ENCODE measurements at places on chromosomes 7 and 10.

DNA sequence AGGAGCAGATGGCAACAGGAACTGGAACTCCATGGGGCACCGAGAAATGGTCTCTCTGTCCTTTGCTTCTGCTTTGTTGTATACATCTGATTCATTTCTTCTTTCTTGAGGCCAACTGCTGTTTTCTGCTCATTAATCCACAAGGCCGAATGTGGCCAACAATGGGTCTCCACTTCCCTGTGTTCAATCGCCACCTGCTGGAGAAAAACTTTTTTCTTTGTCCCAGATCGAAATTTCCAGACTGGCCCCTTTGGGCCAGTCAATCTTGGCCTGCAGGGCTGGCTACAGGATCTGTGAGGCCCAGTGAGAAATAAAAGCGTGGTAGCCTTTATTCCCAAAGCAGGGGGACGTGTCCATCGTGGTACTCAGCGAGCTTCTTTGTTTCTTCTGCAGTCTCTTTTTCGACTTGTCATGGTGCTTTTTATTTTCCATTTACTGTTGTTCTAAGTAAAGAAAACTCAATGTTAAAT, 58.8 kb downstream of the PARP12 start:
- DNase-seq, result no peak

DNA sequence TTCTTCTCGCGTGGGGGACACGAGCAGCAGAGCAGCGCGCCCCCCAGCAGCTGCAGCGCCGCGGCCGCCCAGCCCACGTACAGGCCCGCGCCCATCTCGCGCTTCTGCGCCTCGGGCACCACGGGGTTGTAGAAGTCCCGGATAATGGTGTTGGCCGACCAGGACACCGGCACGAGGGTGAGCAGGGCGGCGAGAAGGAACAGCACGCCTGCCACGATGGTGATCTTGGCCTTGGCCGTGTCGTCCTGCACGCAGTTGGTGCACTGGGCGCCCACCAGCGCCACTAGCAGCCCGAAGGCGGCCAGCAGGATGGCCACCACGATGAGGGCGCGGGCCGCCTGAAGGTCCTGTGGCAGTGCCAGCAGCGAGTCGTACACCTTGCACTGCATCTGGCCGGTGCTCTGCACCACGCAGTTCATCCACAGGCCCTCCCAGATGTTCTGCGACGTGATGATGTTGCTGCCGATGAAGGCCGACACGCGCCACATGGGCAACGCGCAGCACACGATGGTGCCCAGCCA, 529 bp downstream of the CLDN3 start:
- no peak for DNase-seq

DNA sequence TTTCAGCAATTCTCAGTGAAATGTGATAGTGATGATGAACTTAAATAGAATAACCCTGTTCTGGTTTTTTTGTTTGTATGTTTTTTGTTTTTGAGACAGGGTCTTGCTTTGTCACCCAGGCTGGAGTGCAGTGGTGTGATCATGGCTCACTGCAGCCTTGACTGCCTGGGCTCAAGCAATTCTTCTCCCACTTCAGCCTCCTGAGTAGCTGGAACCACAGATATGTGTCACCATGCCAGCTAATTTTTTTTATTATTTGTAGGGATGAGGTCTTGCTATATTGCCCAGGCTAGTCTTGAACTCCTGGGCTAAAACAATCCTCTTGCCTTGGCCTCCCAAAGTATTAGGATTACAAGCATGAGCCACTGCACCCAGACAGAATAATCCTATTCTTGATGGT, 14.3 kb upstream of the COL17A1 start:
- no peak for DNase-seq

GRCh38 chr7:3466261-3466660, 165.2 kb downstream of the SDK1 start:
- DNase-seq, result no peak

- no peak for DNase-seq
Observed at GRCh38 chr10:96720422-96721206, at the start of gene PIK3AP1. TSS of gene PIK3AP1 (minus strand) at chr10:96720514. CDS start at chr10:96720394, 120 bp downstream.

DNA sequence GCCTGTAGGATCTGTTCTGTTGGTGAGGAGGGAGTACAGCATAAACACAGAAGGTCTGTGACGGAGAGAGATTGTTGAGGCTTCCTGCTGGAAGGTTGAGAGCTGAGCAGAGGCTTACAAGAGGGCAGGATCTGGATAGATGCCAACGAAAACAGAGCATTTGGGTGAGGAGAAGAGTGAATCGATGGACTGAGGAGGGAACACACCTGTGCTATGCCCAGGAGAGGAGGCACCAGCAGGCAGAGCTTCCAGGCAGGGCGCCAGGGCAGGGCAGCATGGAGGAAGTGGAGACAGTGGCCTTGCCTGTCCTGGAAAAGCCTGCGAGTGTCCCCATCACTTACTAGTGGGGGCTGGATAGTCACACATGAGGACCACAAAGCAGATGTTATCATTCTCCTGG, 282.9 kb downstream of the PAXIP1 start:
- no peak for DNase-seq

GRCh38 chr10:115942101-115942500, 330.9 kb downstream of the GFRA1 start:
- no peak for DNase-seq

- DNase-seq, result no peak
Observed at GRCh38 chr10:16965740-16966447, 148.7 kb upstream of the RSU1 start.

DNA sequence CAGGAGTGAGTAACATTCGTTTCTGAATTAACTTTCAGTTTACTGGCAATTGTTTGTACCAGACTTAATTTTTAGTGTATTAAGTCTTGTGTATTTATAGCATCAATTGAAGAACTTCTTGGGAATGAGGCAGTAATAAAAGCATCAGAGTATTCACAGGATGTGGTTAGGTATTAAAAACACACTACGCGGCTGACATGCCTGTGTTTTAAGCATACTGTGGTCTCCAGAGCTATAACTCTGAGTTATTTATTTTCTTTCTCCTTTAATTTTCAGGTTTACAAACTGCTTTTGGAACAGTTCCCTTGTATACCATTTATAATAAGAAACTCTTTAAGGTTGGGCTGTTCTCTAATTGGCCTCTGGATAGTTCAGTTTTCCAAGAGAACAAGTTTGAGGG, 626.1 kb upstream of the NRG3 start:
- DNase-seq, result no peak

GRCh38 chr10:110634527-110635209, 9.5 kb upstream of the RBM20 start:
- no peak for DNase-seq

- no peak for DNase-seq
Observed at GRCh38 chr7:33854178-33854577, 51.2 kb upstream of the BMPER start.

DNA sequence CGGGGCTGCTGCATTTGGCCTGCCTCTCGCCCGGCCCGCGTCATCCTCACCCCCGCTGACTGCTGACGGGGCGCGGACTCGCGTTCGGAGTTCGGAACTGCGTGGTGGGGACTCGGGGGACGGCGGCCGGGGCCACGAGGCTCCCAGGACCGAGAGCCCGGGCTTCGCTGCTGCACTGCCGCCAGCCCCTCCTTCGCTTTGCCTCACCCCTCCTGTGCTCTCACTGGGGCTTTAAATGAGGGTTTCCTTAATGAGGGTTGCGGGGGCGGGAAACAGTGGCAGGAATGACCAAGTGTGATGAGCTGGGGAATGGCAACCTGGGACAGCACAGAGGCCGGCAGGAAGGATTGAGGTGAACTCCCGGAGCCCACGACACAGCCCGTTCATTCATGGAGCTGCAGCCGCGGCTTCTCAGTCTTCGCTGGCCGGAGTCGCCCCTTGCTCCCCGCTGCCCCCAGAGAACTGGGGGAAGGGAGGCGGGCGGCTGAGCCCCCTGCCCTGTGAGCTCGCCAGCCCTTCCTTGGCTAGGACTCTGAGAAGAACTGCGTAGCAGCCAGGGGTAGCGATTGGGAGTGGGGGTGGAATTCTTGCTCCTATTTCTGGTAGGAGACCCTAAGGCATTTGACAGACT, 1.5 kb upstream of the LRRC4 start:
- no peak for DNase-seq

DNA sequence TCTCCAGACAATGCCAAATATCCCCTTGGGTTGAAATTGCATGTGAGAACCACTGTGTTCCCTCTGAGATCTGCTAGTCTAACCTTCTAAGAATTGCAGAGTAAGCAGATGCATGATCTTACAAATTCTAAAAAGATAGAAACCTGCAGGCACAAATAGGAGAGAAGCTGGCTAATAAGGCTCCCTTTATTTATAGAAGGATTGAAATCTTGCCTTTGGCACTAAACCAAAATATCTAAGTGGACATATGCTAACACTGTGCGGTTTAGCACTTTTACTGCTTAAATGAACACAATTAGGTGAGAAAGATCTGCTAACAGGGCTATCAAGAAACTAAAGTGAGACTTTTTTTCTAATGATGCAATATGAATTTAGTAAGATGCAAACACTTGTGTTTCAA, 225.5 kb downstream of the DOCK4 start:
- no peak for DNase-seq

DNA sequence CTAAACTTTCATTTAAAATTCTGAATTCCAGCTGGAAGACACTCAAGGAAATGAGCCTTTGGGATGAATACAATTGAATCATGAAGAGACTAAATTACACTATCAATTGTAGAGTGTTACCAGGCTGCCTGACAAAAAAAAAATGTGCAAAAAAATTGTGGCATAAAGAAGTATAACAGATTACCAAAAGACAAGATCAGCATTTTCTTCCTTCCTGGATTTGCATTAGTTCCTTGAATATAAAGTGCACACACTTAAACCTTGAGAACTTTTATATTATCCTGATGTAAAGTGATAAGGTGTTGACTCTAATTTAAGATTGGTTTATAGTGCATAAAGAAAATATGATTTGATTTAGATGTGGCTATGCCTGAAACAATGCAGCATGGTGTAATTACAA, 412.7 kb upstream of the KLF6 start:
- no peak for DNase-seq

- no peak for DNase-seq
Observed at GRCh38 chr10:3812141-3812540, 27.1 kb upstream of the KLF6 start.

DNA sequence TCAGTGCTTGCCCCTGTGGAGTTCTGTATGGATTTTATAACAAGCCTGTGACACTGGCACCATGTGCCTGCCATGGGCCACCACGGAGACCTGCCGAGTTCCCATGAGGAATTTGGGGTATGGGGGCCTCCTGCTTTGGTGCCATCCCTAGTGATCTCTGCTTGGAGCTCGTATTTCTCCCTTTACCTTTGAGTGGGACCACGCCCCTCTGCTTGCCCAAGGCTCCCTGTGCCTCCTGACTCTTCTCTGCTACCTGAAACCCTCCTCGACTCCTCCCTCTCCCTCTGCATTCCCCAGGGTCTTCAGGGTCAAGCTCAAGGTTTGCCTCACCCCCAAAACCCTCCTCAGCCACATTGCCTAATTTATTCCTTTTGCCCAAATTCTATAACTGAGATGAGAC, 225.0 kb downstream of the BUB3 start:
- no peak for DNase-seq

DNA sequence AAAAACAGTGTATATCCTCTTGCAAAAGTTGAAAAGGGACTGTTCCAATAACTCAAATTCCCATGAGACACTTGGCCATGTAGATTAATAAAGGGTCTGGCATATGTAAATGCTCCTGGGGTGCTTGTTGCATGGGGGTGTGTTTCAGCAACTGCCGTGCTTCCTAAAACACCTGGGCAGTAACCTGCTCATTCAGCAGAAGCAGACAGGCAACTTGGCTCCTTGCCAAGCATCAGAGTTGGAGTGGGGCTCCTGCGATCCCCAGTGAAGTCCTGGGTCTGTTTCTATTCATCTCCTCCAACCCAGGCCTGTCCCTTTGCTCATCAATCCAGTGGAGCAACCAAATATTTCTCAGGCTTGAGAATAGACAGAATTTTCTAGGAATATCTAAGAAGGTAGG, 42.2 kb upstream of the ADAM12 start:
- no peak for DNase-seq

- no peak for DNase-seq
Observed at GRCh38 chr10:10213237-10213636, 804.4 kb upstream of the CELF2 start.

- DNase-seq, result no peak
Observed at GRCh38 chr7:36034020-36034419, 119.0 kb upstream of the EEPD1 start.

- DNase-seq, result no peak
Observed at GRCh38 chr7:132618271-132618955, 42.1 kb upstream of the PLXNA4 start.

DNA sequence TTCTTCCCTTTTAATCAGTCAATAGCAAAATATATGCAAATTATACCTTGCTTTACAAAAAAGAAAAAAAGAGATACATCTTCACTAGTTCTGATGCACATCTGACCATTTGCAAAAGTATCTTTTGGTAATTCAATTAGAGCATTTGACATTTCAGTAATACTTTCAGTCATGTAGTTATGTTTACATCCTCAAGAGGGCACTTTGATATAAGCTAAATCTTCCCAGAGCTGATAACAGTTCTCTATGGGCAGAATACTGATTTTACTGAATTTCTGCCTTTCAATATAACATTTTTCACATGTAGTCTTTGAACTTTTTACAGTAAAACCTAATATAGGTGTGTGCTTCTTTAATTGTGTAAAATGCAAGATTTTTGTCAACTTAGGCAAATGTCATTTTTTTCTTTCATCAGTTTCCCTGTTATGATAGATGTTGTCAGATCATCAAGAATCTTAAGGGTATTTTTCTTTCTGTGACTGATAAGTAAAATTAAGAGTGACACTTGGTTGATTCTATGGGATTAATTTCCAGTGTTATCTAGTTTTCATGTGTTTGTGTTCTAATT, 703.5 kb upstream of the SEMA3D start:
- DNase-seq, result no peak

- DNase-seq, result no peak
Observed at GRCh38 chr10:43126759-43127424, 11.4 kb upstream of the CSGALNACT2 start.

DNA sequence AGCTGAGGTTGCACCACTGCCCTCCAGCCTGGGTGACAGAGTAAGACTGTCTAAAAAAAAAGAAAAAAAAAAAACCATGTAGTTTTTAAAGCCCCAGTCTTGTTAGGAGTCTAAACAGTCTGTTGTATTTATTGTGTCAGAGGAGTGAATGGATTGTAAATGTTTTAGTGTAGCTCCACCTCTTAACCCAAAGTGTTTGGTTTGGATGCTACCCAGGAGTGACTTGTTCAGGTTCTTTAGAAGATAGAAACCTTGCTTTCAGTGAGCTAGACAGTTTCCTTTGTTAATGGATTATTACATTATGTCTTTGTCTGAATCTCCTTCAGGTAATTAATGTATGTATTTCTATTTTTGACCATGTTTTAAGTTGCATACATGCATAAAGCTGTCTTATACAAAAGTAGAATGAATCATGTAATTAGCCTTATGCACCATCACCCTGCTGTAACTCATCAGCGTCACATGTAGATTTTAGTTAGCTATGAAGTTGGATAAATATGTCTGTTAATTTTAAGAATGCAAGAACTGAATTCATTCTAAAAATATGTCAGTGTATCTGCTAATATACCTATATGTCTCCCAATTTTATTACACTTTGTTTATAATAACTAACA, 97.7 kb downstream of the TAF3 start:
- no peak for DNase-seq

- DNase-seq, result no peak
Observed at GRCh38 chr10:3769556-3769955, 15.5 kb downstream of the KLF6 start.

- no peak for DNase-seq
Observed at GRCh38 chr7:24017519-24017918, 266.5 kb upstream of the NPY start.

GRCh38 chr10:78911533-78912340, 157.0 kb upstream of the ZMIZ1 start:
- no peak for DNase-seq

- DNase-seq, result no peak
Observed at GRCh38 chr10:101027106-101027720, 3.7 kb downstream of the PDZD7 start.

GRCh38 chr10:44703241-44704155, 207.6 kb upstream of the TMEM72 start:
- no peak for DNase-seq
